IMR-90 (cell line): ENCODE measurements at places on chromosomes 7 and 10. TPM values are rescaled to one million over a fixed set of nuclear protein-coding genes. Genes with fewer than 3 reads are reported as not detected.
A peak's percentile ranks its signal among the peaks of the same experiment; 100 is the strongest.

DNA sequence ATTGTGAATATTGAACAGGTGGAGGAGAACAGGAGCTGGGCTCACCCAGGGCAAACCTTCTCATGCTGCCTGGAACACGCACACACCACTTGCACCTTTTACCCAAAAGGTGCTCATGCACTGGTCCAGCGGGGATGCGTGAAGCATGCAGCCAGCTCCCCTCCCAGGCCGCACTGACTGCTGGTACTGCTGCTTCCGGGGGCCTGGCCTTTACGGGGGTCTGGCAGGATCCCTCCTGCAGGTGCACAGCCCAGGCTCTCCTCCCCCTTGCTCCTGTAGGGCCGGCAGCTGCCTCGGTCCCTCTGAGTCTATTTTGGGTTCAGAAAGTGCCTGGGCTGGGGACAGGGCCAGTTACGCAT, 221.7 kb downstream of the DNAJB6 start:
- DNase-seq: no peak

- DNase-seq: peak; percentile 51
Measured at GRCh38 chr10:60820093-60820754, 41.9 kb downstream of the CDK1 start.

DNA sequence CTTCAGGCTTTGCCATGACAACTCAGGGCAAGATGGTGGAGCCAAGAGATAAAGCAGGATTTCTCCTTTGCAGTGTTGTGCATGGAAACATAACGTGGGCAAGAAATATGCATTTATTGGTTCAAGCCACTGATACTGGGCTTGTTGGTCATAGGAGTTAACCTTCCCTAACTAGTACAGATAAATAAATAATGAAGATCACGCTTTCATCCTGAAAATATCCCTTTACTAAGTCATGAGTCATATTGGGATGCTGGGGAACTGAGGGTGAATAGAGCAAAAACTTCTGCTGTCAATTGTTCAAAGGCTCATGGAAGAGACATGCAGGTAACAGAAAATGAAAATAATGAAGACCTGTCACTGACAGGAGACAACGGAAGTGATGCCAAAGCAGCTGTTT, 55.5 kb downstream of the TES start:
- DNase-seq: peak; percentile 63

GRCh38 chr7:48311464-48312100, 140.3 kb downstream of the ABCA13 start:
- DNase-seq: no peak

DNA sequence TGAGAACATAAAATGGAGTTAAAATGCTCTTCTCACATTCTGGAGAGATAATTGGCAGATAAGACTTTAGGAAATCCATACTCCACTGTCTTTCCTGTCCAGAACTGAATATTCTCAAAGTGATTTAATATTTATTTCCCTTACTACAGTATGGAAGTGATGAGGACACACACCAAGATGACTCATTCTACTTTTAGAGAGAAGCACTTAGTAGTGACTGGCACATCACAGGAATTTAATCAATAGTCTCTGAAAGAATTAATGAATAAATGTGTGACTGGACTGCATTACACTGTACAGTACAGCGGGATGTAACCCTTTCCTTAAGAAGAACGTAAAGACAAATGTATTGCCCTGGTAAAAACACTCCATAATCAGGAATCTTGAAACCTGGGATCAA, 116.7 kb downstream of the SEMA3E start:
- peak; percentile 42 for DNase-seq

Gene PAPSS2
- 55.0 and 58.6 TPM in 2 replicates for total RNA-seq

DNA sequence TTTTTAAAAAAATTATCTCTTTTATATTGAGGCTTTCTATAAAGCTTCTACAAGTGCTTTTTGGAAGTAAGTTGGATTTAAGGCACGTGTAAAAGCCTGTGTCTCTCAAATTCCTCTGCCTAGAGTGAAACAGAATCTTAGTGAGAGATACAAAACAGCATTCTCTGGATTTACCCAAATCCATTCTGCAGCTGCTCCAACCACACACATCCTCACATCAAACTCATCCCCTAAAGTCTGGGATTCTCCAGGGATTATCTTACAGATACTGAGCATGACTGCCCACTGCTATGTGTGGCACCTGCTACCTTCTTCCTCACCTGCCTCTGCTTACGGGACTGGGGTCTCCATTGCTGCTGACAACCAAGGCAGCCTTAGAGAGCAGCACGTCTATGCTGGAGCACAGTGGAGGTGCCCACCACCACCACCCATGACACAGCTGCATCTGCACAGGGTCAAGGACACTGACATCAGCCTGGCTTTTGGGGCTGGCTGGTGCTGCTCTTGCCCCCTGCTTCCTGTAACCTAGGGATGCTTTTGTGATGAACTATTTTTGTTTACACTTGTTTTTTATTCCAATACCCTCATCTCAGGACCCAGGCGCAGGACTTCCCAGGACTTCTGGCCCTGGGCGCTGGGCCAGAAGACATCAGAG, 139.2 kb upstream of the NAMPT start:
- no peak for DNase-seq
